Heart left ventricle (tissue), 16 donors: ENCODE measurements at places on chromosomes 16 and 17. TPM values are rescaled to one million over a fixed set of nuclear protein-coding genes. Genes with fewer than 3 reads are reported as not detected.

DNA sequence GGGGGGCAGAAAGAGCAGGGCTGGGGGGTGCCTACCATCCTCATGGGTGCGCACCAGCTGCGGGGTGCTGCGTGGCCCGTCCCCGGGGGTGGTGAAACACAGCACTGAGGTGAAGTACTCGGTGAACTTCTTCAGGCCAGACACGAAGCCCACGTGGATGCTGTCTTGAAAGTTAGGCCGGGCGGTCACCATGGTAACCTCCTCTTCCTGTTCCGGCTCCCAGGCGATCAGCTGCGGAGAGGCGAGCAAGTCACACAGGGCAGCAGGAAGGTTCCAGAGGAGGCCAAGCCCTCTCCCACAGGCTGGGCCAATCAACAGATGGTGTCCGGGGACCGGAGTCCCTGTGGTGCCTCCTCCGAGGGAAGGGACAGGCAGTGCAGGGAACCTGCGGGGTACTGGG lies 90.1 kb upstream of the CDC42EP4 start:
- peak; percentile 87 for DNase-seq

SMIM36 gene
- not detected for total RNA-seq

GRCh38 chr16:67163164-67163998 lies 1.2 kb upstream of the HSF4 start:
- peak; percentile 63 for DNase-seq

GRCh38 chr16:79768276-79768970 lies 167.9 kb upstream of the MAF start:
- DNase-seq: no peak

- DNase-seq: no peak
Observed at GRCh38 chr16:77689971-77690370, 32.3 kb upstream of the NUDT7 start.

BCL7C gene
- 27.3 TPM for total RNA-seq

SOX15 gene
- total RNA-seq: 4.0 TPM

DNA sequence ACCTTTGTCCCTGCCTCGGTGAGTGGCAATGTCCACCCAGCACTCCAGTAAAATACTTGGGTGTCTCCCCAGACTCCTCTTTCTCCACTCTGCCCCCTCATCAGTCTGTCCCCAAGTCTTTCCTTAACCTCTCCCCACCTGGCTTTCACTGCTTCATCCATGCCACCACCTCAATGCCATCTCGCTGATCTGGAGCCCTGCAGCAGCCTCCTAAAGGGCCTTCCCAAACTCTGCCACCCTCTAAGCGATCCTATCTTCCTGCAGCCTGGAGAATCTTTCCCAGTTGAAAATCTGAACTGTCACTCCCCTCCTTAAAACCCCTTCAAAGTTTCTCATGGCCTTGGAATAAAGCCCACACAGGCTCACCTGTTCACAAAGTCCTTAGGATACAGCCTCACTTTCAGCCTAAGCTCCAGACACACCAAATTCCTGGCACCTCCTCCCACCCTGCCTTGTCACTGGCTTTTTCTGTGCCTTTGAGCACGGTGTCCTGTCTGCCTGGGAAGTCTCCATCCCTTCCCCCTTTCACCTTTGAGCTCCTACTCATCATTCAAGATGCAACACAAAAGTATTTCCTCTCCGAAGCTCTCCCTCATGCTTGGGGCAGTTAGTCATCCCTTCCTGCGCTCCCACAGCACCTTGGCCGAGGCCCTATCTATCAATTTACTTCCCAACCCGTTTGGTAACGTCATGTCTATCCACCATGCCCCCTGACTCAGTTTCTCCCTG lies 2.8 kb downstream of the WNK4 start:
- no peak for DNase-seq

GRCh38 chr16:8867216-8867931 lies 1.4 kb downstream of the CARHSP1 start:
- DNase-seq: no peak

DNA sequence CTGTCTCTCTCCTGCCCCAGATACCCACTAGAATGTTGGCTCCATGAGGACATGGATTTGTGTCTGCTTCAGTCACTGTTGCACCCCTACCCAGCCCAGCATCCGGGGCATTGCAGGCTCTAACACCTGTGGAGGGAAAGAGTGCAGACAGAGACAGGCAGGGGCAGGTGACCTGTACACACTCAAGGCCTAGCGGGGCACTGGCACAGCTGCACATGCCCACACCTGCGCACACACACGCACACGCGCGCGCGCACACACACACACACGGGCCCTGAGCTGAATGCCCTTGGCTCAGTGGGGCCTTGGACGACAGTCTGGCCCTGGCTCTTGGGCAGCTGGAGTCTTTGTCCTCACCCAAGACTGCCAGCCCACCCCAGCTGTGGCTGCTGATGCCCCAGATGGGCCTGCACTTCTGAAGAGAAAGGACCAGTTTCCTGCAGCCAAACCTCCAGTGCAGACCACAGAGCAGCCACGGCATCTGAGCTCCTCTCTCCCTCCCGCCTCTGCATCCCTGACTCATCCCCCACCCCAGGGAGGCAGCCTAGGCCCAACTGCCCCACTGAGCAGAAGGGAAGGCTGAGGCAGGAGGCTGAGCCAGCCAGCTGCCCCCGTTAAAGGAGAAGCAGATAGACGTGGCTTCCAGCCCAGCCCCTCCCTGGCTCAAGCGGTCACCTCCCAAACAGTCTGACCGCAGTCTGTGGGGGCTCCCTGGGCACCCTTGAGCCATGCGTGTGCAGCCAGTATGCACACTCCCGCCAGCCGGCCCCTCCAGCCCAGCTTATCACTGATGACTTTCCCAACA lies 12.3 kb upstream of the RAI1 start:
- no peak for DNase-seq

GRCh38 chr17:17127730-17128291 lies 78.3 kb downstream of the PLD6 start:
- DNase-seq: no peak

DNA sequence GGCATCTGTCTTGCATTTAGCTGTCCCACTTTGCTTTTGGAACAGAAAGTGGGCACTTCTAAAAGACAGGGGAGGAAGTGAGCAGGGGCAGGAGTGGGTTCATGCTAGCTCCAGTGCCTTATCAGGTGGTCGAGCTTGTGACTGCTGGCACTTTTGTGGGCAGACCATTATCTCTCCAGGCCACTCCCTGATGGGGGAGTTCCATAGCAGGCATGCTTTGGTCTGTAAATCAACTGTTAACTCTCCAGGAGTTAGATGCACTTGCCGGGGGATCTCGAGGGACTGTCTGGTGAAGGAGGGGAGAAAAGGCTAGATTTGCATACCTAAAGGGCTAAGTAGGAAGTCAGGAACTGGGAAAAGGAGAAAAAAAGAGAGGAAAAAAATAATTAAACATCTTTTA lies 9.3 kb upstream of the CARD14 start:
- DNase-seq: no peak

DNA sequence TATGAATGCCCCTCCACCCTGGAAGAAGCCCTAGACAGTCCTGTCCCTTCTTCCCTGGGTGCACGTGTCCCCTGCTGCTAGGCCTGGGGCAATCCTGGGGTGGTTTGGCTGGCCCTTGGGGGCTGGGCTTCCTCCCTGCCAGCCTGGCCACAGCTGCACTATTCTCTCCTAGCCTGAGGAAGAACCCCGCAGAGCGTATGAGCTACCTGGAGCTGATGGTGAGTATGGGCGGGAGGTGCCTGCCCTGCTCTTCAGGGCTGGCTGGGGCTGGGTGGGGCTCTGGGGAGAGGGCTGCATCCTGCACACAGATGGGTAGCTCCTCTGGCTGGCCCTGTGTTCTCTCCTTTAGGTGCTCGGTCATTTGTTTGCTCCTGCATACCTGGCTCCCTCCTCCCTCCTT lies 28.8 kb downstream of the MAP2K3 start:
- no peak for DNase-seq

LRRC37A gene
- total RNA-seq: 1.6 TPM

SEPTIN12 gene
- total RNA-seq: not detected

- DNase-seq: no peak
Observed at GRCh38 chr16:51831595-51832367, 680.7 kb upstream of the SALL1 start.

DNA sequence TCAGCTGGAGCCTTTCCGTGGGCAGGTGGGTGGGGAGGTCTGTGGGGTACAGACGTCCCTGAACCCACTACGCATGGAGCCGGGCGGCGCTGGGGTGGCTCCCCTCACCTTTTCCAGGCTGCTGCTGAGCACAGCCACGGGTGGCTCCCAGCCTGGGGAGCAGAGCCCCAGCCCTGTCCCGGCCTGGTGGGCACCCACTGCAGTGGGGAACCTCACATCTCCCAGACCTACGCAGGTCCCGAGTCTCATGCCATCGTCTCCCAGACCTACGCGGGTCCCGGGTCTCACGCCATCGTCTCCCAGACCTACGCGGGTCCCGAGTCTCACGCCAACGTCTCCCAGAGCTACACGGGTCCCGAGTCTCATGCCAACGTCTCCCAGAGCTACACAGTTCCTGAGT lies 17.0 kb upstream of the APRT start:
- no peak for DNase-seq

GRCh38 chr17:20191056-20191455 lies 181.9 kb downstream of the SPECC1 start:
- DNase-seq: no peak

FAM117A gene
- 6.1 TPM for total RNA-seq
